ENCODE measurements at places on chromosomes 13 and 19.

DNA sequence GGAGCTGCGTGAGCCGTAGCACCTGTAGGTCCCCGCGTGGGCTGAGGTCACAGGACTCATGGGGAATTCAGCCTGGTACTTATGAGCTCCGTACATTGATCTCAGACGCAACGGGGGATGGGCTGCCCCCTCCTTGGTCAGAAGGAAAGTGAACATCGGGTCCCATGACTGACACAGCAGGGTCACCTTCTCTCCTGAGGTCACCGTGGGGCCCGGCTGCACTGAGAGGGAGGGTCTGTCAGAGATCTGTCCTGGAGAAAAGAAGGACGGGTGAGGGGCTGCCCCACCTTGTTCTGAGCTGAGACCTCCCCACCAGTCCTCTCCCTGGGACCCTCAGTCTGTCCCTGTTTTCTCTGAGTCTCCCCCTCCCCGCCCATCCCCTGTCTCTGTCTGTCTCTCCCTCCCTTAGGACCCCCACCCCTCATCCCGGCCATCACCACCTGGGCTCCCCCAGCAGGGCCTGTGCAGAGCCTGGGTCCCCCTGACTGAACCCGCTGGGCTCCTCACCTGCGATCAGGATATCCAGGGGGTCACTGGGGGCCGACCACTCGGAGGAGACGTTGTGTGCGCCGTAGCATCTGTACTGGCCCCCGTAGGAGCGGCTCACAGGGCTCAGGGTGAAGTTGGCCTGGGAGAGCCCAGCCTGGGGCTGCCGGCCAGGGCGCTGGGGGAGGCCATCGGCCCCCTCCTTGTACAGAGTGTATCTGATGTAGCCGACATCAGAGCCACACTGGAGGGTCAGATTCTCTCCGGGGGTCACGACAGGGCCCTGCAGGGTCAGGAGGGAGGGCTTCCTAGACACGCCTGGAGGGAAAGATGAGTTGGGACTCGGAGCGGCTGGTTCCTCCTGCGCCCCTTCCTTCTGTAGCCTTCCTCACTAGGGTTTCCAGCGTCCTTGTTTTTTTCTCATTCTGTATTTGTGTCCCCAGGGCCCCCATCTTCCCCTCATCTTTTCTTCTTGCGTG lies 1.8 kb downstream of the LILRA4 start:
- no peak for DNase-seq

- DNase-seq = no peak
Observed at GRCh38 chr13:31930901-31931522, 100.6 kb upstream of the FRY start.

- DNase-seq = no peak
Observed at GRCh38 chr13:91369441-91369831, 21.9 kb downstream of the MIR17HG start.

- DNase-seq = no peak
Observed at GRCh38 chr19:47419030-47419783, at the start of gene MEIS3. TSS of gene MEIS3 (minus strand) at chr19:47419527. CDS start at chr19:47419081, 446 bp downstream.

DNA sequence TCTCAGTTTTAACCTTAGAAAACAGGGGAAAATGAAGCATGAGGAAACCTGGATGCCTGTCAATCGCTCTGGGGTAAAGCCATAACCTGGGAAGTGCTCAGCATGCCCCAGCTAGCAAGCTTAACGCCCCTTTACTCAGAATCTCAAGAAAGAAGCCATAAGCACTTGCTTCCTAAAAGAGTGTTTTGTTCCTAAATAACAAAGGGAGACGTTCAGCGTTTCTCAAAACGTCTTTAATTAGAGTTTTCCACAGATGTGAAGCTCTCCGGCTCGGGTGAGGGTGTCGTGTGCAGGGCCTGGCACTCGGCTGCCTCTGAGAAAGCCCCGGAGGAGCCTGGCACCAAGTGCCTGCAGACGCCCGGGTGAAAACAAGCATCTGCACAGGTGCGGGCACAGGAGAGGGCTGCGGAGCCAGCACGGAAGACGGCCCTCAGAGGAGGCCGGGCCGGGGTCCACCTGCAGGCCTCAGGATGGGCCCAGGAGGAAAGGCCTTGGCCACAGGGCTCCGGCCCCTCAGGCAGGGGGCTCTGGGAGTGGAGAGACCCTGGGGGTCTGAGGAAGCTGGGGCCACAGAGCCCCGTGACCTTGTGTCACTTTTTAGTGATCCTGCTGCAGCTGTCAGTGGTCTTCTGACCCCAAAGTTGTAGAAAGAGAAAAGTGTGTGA lies 6.2 kb downstream of the GAS6 start:
- DNase-seq = no peak

- no peak for DNase-seq
Observed at GRCh38 chr19:16125737-16126495, 14.2 kb downstream of the RAB8A start.

- DNase-seq = no peak
Observed at GRCh38 chr19:4548238-4548584, 8.4 kb upstream of the LRG1 start.
